ENCODE measurements at places on chromosomes 7 and 10.

GRCh38 chr10:26781797-26782196 is 79.0 kb downstream of the ABI1 start:
- no peak for DNase-seq

DNA sequence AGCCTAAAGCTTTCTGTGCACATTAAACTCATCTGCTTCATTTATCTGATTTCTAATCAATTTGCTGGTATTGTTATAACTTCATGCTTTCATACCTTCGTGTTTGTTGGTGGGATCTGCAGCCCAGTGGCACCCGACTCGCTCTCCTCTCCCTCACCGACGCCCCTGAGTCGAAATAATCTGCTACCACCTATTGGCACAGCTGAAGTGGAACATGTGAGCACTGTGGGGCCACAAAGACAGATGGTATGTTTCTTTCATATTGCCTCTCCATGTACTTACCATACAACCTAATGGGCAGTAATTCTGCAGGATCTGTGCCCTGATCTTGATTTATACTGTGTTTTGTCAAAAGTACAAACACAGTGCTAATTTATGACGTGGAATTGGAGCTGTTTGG is 12.4 kb downstream of the DNAJC9 start:
- DNase-seq = no peak

DNA sequence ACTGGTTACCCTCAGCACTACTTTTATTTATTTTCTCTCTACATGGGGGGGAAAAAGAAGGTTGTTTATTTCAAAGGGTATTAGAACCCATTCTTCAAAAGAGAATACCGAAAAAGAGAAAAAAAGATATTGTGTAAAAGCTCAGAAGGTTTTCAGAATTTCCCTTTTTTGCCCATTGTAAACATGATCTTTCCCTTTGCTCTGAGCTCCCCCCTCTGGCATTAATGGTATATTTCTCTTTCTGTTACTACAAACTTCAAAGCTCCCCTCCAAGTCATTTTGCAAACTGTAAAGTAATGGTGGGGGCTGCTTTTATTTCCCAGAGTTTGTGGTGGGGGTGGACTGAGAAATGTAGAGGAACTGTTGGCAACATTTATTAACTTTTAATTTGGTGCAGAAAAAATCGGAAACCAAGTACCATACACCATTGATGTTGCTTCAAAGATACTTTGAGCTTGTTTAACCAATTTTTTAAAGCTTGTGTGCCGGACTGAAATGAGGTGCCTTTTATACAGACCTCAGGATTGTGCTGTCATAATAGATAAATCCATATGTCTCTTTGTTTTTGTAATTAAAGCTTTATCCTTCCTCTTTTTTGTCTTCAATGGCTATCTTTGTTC is 181.5 kb downstream of the EXOC4 start:
- DNase-seq = no peak

DNA sequence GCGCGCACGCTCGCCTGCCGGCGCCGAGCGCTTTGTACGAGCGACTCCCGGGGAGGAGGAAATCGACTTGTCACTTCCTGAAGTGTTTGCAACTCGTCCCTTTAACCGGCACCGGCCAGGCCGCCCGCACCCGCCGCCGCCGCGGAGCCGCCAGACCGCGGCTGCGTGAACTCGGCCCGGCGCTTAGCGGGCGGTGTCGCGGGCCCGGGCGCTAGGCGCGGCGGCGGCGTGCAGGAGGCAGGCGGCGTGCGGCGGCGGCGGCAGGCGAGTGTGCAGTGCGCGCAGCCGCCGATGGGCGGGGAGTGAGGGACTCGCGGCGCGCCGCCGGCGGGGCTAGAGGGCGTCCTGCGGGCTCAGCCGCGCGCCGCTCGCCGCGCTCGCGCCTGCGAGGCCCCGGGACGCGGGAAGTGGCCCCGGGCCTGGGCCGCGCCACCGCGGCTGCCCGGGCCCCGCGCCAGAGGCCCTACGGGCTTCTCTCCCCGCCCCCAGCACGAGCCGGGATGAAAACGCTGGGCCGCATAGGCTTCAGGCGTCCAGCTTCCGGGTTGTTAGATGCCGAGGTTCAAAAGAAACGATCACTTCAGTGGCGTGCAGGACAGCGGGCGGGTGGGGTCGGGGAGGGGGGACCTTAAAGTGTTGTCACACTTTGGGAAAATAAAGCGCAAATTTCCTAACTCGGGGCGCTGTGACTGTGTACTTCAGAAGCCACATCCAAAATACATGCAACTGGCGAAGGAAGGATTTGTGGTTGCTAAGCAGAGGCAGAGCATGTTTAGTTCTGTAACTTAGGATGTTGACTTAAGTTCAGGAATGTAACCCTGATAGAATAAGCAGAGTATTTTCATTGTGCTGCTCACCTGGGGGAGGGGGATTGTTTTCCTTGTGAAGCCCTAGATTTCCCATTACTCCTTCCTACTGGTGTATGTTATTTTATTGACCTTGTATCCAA is at the start of gene FAM53B:
Gene FAM53B, minus strand, starts transcription at position 277 of the 949 bp plus-strand sequence. CDS start 37,665 bp downstream, outside the sequence.
- DNase-seq = peak; percentile 53

DNA sequence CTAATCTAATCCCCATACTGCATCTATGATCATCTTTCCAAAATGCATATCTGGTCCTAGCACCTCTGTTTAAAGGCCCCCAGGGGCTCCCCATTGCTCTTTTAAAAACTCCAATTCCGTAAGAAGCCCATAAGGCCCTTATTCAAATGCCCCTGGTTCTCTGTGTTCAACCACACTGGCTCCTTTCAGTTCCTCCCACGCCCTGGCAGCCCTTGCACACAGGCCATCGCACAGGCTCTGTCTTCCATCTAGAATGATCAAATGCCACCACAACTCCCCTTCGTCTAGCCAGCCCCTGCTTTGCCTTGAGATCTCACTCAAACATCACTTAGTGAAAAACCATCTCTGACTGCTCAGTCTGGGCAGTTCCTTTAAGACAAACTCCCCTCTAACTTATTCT is 112.9 kb upstream of the LYZL2 start:
- DNase-seq = no peak

DNA sequence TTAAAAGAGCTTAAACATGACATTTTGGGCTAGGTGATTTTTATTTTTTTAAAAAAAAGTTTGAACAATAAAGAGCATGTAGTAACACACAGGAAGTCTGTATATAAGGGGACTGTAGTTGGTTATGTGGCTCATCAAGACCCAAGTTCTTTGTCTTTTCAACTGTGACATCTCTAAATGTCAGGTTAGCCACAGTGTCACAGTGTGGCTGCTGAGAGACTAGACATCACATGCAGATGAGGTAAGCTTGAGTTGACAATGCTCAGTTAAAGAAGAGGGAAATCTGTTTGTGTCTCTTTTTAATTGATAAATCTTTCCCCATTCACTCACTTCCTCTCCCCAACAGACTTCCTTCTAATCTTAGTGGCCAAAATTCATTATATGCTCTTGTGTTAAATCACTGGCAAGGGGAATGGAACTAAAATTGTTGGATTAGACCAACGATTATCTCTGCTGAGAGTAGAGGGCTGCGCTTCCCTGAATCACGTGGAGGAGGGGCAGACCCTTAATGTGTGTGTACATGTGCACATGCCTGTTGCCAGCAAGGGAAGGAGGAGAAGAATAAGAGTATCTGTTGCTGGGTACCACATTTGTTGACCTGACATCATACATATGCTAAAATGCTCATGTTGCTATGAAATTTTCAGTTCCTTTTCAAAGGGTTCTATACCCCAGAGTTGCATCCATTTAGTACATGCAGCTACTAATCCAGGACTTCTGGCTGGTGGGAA is 78.3 kb downstream of the MMRN2 start:
- no peak for DNase-seq

DNA sequence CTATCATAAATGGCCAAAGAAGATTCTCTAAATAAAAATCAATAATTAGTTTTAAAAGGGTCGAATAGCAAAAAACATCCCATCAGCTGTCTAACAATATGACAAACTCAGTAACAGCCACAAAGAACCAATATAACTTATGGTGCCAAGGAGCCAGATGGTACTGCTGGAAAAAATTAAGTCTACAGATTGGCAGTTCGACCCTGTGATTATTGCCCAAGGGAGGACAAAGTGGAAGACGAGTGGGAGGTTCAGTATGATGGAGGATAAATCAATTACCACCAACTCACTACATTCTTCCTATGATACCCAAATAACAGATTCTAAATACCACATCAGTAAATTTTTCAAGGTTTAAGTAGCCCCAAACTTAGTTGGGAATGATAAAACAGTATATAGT is 49.0 kb downstream of the SKAP2 start:
- no peak for DNase-seq

DNA sequence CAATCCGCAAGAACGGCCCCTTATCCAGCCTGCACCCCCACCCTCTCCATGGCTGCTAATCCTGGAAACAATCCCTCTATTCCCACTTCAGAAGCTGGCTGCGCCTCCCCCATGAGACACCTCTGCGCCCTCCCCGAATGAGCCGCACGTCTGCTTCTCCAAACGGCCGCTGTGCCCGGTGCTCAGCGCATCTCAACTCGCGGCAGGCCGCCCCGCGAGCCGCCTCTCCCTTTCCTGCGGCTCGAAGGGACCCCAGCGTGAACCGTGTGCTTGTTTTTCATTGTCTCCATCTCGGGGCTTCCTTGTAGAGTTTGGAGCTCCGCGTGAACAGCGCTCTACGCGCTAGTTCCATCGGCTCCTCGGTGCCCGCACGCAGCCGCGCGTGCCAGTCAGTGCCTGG is 20.8 kb upstream of the FXYD4 start:
- DNase-seq = no peak

GRCh38 chr10:62498271-62498670 is 124.1 kb downstream of the ZNF365 start:
- no peak for DNase-seq

DNA sequence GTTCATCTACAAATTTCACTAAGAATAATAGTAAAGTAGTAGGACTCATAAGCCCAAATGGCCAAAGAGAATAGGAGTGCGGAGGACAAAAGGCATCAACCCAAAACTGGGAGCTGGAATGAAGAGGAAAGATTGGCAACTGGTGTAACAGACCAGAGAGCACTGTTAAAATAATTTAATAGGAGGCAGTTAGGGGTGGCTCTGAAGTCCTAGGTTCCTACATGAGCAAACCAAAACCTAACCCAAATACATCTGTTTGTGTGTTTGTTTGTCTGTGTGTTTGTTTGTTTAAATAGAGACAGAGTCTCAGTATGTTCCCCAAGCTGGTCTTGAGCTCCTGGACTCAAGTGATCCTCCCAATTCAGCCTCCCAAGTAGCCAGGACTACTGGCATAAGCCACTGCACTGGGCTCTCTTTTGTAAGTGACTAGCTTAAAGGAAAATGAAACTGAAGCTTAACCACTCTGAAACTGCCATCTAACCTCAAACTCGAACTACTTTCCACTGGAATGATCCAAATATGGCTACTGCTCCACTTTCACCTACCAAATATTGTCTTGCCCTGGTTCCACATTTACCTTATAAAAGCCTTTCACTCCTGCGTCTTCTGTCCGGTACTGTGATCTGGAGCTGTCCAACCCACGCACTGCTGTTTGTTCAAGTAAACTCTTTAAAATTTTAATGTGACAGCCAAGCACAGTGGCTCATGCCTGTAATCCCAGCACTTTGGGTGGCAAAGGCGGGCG is 94.9 kb downstream of the AKR1D1 start:
- DNase-seq = no peak

GRCh38 chr10:48694371-48695030 is 9.8 kb downstream of the WDFY4 start:
- no peak for DNase-seq

DNA sequence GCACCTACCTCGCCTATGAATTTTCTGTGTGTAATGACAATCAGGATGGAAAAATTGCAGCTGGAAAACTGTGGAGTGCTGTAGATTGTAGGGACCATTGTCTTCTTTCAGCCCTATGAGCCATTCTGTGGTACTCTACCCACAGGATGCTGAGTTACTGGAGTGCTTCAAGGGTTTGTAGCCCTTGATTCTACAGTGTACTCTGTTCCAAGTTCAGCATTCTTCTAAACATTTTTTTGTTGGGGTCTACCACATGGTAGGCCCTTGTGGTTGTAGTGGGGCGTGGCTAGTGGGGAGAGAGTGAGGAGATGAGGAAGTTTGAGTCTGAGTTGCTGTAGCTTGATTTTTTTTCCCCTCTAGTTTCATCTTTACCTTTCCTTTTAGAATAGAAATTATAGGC is 33.5 kb downstream of the REEP3 start:
- DNase-seq = no peak

GRCh38 chr10:30758338-30758737 is 128.8 kb upstream of the LYZL2 start:
- DNase-seq = no peak

DNA sequence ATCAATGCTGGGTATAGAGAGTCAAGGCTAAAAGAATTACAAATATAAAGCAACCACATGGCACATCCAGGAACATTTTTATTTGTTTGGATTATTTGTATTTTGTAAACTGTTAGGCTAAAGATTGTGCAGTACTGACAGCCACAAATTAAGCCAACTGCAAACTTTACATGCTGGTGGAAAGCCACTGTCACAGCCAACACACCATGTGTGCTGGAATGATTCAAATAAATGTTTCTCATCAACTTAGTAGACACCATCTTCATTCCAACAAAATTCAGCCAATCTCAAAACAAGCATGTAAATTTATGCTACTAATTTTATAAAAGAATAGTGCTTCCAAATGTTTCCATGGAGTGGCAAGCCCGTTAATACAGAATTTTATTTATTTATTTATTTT is 211.8 kb downstream of the ELMO1 start:
- DNase-seq = no peak

DNA sequence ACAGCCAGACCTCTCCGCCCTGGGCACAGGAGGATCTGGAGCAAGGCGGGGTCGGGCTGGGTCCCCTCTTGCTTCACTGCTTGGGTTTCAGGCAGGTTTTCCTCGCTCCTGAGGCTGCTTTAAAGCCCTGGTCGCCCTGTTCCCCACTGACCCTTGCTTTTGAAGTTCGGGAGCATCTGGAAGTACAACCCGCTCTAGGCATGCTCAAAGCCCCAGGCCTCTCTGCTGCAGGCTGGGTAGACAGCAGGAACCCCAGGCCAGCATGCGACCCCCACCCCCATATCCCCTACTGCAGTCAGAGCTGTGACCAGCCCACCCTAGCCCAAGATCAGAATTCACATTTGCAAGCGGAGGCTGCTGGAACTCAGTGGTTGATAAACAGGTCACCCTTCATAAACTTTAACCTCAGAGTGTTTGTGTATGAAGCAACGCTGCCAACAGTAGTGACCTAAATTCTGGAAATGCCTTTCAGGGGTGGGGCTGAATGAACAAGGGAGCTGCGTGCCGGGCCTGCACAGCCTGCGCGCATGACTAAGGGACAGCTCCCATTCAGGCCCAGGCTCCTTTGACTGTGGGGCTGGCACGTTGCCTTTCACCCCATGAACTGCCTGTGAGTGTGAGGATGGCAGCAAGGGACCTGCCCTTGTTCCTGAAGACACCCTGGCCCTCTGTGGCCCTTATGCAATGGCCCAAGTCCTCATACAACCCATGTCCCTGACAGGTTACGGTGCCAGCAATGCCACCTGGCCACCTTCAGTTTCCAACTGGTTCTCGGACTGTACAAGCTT is 52.5 kb downstream of the PROSER2 start:
- no peak for DNase-seq

DNA sequence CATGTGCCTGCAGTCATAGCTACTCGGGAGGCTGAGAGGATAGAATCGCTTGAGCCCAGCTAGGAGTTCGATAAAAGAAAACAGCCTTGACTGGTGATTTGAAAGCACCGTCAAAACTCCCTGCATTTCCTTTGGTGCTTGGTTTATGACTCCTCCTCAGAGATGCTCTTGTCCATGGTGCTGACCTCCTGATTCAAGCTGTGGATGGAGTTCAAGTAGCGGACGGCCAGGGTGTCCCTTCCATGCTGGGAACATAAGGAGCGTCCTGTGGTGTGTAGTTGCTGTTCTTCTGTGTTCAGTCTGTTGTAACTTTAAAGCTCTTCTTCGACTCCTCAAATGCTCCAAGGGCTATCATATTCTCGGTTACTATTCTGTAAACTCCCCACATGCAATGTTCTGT is 382.5 kb upstream of the KIAA1217 start:
- DNase-seq = no peak

Measured in hypothalamus (tissue), 51 donors.